Renal cortical epithelial cell (primary cell): ENCODE measurements at places on chromosomes 3 and 15. TPM values are rescaled to one million over a fixed set of nuclear protein-coding genes. Genes with fewer than 3 reads are reported as not detected.

DNA sequence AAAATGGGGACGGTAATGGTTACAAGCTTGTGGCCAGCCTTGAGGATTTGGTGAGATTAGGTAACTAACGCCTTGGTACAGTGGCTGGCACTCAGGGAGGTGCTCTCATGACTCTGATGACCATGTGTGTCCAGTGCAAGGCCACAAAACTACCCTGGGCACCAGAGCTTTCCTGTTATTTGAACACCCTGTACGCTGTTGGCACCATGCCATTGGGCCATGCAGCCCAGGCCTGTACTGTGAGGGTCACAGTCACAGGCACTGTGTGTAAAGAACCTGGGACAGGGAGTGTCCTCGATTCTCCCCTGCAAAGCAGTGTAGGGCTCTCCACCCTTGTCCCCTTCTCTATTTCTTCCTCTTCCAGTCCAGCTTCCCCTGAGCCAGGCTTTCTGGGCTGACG, 6.3 kb downstream of the TMEM43 start:
- no peak for DNase-seq

GRCh38 chr3:193704431-193704830, 111.4 kb downstream of the OPA1 start:
- no peak for DNase-seq

- no peak for DNase-seq
Observed at GRCh38 chr3:45317710-45318109, 70.7 kb upstream of the LARS2 start.

- DNase-seq, result peak; percentile 6
Observed at GRCh38 chr3:175146258-175146657, 287.1 kb downstream of the NAALADL2 start.

GRCh38 chr3:185399737-185400667, 37.1 kb downstream of the MAP3K13 start:
- peak; percentile 62 for DNase-seq

- DNase-seq, result peak; percentile 88
Observed at GRCh38 chr15:39429898-39430357, 151.0 kb upstream of the THBS1 start.

DNA sequence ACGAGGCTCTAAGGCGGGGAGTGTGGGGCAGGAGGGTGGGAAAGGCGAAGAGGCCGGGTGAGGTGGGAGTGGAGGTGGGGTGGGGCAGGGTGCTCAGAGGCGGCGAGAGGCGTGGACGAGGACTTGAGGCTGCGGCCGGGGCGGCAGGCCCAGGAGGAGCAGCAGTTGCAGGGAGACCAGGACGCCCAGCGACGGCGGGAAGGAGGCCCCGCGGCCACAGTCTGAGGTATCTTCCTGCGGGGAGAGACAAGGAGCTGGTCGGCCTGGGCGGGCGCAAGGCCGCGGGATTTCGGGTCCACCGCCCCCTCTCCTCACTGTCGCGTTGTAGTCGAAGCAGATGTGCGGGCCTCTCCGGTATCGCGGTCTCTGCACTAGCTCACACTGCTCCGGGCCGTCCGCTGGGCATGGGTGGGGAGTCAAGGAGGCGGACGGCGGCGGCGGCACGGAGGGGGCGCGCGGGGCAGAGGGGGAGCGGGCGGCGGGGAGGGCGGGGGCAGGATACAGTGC, 5.3 kb upstream of the TMEM115 start:
- DNase-seq, result no peak

- peak; percentile 30 for DNase-seq
Observed at GRCh38 chr3:52231502-52232278, 6.2 kb upstream of the TLR9 start.

DNA sequence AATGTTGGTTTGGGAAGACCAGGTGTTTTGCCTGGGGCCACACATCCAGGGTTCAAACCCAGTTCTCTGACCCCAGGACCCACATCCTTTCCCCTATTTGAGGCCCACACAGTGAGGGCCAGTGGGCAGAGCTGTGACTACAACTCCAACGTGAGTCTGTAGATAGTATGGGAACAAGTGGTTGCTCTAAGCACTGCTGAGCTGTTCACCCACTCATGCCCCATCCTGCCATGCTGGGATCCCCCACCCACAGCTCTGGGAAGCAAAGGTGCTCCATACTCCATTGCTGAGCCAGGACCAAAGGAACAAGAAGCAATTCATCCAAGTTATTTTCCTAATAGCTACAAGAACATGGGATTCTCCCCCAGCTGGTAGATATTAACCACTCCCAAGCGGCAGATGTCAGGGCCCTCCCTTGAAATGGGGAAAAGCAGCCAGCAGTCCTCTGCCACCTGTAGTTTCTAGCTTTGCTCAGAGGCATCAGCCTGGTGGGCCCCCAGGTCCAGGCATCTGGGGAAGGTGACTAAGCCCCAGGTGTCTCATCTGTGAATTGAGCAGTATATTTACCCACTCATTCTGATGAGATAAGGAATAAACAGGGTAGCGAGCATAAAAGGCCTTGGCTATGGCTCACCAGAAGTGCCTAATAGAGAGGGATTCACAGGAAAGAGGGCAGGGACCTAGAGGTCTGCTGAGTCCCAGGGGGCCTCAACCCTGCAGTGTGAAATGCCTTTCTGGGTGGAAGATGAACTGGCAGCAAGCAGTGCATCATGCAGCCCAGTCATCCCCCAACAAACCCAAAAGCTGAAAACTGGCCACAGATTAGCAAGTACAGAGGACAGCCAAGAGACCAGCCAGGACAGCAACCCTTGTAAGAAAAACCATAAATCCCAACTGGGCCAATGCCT, 33.4 kb downstream of the POC1A start:
- DNase-seq, result no peak

Gene SNTN
- total RNA-seq, result not detected in 2 replicates

Gene PRR20G
- total RNA-seq, result not detected in 2 replicates

Gene CPNE4
- 0.05 and 0.35 TPM in 2 replicates for total RNA-seq

Gene KCNAB1
- under 0.01 TPM in 1 of 2 replicates, not detected in the other for total RNA-seq

Gene P3H2
- total RNA-seq, result 101 and 240 TPM in 2 replicates
